Anterior cingulate cortex (tissue), 58 donors: ENCODE measurements at places on chromosomes 5 and 9.
A peak's percentile ranks its signal among the peaks of the same experiment; 100 is the strongest.

DNA sequence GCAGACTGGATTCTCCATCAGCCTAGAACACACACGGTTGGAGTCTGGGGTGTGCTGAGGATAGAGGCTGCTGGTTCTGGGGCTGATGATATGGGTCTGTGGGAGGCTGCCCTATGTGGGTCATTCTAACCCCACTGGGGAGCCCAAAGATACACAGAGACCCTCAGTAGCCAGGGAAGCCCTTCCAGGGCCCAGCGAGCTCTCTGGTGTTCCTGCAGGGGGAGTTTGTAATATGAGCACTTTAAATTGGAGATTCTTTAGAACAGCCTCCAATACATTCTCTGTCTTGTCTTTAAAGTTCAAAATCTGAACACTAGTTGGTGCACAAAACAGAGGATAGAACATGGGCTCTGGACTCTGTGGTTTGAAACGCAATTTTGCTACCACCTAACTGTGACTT is 2.4 kb downstream of the ACTL7A start:
- DNase-seq: no peak

DNA sequence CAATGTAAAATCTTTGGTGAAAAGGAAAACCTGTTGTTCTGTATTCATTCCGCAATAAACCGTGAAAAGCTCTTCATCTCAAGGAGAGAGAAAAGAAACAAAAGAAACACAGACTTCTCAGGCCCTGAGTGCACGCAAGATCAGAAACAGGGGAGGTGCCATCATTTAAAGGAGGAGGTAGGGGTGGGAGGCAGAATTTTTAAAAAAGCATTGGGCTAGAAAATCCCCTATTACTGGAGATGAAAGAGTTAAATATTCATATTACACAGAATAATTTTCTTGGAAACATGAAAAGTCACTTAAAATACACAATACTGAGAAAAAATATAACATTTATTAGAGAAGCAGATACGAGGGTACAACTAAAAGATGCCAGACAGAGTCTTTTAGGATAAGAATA is 56.3 kb downstream of the USP20 start:
- DNase-seq: no peak

DNA sequence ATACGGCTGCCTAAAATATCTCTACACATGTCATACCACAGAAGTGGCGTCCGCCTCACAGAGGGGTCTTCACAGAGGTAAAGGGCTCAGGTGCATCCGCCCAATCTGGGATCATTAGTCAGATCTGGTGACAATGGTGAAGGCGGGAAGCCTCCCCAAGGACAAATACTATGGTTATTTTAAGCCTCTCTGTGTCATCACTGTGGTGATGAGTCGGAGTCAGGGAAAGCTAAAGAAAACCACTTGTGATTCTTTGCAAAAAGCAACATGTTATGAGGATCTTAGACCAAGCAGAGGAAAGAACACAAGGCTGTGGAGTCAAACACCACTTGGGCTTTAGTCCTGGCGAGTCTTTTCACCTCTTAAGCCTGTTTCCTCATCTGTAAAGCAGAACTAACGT is 190.4 kb downstream of the DRD1 start:
- no peak for DNase-seq

GRCh38 chr9:93582115-93582514 is 5.7 kb downstream of the PHF2 start:
- DNase-seq: no peak

- no peak for DNase-seq
These were observed 34.8 kb downstream of the ZNF131 start for GRCh38 chr5:43155394-43156096.

GRCh38 chr9:87667164-87667738 is 58.7 kb upstream of the CTSL start:
- no peak for DNase-seq

DNA sequence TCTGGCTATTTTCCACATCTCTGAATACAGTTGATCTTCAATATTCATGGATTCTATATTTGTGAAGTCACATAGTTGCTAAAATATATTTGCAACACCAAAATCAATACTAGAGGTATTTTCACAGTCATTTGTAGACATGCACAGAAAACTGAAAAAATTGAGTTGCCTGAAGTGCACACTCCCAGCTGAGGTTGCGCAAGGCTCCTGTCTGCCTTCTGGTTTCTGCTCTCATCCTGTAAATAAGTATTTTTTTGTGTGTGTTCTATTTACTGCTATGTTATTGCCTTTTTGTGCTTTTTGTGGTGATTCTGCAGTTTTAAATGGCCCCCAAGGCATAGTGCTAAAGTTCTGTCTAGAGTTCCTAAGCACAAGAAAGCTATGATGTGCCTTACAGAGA is 371.1 kb upstream of the GRAMD2B start:
- DNase-seq: no peak

GRCh38 chr5:116395631-116396203 is 178.9 kb downstream of the SEMA6A start:
- DNase-seq: no peak

- no peak for DNase-seq
These were observed 204.9 kb upstream of the GAS1 start for GRCh38 chr9:87152256-87152655.

DNA sequence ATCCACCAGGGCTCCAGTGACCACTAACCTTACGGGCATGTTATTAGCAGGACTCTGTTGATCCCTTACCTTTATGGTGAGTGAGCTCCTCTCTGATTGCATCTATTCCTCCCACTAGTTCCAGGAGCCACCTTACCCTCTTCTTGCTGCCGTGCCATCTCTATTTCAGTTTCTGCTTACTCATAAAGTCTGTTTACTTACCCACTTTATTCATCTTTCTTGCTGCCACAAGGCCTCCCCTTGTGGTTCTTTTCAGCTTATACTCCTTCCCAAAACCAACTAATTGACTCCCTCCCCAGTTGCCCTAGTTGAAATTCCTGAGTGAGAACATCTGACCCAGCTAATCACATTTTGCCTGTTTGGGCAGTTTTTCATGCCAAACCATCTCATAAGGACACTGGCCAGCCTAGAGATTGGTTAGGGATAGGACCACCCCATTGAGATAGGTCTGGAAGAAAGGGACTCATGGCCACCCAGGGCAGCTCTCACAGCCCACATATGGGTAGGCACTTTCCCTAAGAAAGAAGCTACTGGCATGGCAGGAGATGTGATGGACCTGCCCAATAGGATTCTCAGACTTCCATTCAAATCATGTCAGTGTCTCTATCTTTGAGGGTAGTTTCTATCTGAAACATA is 412.7 kb downstream of the EFNA5 start:
- no peak for DNase-seq

- DNase-seq: no peak
These were observed 105.7 kb upstream of the HAND1 start for GRCh38 chr5:154583671-154584177.

DNA sequence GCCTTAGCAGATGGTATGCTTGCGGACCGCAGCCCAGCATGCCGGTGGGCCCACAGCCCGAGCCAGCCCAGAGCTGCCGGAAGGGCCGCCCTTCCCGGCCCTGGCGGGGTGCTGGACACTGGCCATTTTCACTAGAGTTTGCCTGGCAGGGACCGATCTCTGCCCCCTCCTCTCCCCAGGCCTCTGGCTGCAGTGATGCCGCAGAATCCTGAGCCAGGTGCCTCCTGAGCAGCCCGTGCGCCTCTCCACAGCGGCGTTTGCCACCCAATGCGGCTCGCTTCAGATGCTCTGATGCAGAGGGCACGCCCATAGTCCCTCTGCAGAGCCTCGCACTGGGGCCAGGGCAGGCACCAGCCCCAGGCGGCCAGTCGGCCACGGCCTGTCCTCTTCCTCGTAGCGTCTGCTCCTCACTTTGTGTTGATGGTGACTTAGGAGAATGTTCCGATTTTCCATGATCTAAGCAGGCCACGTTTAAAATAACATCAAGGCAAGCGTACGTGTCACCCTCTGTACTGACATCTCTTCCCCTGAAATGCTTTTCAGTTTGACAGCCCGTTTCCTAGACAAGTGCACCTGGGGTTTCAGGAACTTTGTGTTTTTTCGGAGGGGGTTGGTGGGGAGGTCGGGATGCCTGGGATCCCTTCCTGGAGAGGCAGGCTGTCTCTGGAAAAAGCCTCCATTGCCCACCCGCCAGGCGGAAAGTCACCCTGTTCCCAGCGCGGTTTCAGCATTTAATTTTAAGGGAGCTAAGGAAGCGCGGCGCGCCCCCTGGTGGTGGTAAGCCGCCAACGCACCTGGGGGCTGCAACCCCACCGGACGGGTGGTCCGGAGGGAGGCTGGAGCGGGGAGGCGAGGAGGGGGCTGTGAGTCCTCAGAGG is 29.8 kb upstream of the HMCN2 start:
- DNase-seq: peak; percentile 27

GRCh38 chr5:76224898-76225297 is 141.7 kb downstream of the SV2C start:
- DNase-seq: no peak

- DNase-seq: no peak
These were observed 103.3 kb downstream of the FBXL17 start for GRCh38 chr5:108278285-108279240.

GRCh38 chr5:65113771-65114170 is 345.0 kb downstream of the CWC27 start:
- no peak for DNase-seq

DNA sequence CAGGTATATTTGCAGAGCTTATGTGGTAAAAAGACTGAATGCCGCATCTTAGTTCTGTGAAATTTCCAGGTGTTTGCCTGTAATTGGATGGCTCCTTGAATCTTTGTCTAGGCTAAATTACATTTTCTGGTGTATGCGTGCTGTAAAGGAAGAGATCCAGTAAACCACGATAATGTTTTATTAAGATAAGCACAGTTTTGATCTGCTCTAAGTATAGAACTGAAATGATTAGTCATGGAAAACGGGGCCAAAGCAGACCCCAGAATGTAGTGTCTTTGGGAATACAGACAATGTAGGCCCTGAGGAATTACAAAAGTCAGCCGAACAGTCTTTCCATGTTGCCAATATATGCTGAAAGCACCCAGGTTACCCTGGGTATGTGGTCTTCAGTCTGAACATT is 257.3 kb downstream of the FANCC start:
- no peak for DNase-seq

- DNase-seq: no peak
These were observed 60.5 kb upstream of the GAS1 start for GRCh38 chr9:87007711-87008366.

DNA sequence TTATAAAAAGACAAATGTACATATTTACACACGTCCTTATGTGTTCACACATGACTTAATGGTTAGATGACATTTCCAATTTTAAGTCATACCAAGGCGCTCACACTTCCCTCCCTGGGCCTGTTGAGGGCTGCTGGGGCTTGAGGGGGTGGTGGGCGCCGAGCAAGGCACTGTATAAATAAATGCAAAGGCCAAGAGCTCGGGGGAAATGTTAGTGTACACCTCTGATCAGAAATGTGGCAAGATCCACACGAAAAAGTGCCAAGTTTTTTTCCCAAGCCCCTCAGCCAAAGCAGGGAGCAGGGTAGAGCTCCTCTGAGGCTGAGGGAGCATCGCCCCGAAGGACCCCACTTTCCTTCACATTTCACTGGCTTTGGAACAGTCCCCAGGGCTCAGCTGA is 7.5 kb downstream of the IRF1 start:
- no peak for DNase-seq

- DNase-seq: no peak
These were observed 22.2 kb downstream of the HMCN2 start for GRCh38 chr9:130287736-130288135.

- DNase-seq: no peak
These were observed 23.7 kb downstream of the PPP3R2 start for GRCh38 chr9:101571114-101571513.

DNA sequence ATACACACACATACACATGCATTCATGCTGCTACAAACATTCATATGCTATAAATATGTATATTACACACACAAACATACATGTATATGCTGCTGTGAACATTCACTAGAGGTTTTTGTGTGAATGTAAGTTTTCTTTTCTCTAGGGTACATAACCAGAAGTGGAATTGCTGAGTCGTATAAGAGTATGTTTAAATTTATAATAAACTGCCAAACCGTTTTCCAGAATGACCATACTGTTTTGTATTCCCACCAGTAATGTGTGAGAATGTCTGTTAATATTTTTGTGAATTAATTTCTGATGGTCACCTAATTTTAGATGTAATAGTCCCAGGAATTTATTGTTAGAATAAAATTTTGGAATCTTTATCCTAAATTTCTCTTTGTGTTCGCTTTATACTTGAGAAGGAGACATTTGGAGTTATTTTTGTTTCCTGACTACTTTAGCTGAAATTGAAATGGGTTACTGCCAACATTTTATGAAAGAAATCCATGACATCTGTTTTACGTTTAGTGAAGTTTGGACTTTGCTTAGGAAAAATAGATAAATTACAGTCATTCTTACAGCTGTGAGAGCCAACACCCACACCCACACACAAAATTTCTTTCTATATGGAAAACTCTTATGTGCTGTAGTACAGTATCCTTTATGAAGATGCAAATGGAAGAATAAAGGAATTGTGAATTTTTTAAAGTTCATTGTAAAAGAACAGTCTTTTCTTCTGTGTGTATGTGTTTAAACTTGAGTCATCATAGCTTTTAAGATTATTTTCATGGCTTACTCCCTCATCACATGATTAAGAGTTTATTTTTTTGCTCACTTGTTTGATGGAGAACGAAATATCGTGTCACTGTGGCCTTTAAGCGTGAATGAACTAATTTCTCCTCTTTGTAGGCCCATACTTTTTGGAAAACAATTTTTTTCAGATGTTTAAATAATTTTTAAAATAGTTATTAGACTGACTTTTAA is 24.3 kb downstream of the CENPP start:
- no peak for DNase-seq

DNA sequence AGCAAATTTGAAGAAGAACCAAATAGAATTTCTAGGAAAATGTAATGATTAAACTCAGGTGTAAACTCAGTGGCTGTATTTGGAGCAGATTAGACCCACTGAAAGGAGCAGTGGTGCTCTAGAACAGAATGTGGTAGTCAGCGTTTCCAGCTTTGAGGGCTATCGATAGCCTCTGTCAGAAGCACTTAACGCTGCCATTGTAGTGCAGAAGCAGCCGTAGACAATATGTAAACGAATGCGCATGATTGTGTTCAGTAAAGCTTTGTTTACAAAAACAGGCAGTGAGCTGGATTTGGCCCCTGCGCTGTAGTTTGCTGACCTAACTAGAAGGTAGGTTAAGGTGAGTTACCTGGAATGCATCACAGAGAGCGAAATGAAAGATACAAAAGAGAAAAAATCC is 72.0 kb downstream of the FAM78A start:
- DNase-seq: no peak

- DNase-seq: no peak
These were observed 89.5 kb upstream of the GRIA1 start for GRCh38 chr5:153400931-153401330.

DNA sequence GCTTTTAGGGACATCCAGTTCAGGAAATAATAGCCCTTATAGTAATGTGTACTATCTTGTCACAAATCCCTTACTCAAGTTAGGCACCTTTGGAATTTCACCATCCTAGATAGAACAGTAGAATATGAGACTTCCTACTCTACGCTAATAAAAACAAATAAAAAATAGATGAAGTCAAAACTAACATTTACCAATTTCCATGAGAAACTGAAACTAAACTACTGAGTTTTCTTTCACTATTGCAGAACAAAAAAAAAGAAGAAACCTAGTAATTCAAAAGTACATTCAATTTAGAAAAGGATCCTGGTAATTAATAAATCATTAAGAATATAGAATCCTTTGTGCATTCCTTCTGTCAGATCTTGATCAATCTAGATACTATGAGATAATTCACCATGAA is 14.0 kb downstream of the STARD4 start:
- no peak for DNase-seq
